RWPE2 (cell line): ENCODE measurements at places on chromosomes 13 and 19.

DNA sequence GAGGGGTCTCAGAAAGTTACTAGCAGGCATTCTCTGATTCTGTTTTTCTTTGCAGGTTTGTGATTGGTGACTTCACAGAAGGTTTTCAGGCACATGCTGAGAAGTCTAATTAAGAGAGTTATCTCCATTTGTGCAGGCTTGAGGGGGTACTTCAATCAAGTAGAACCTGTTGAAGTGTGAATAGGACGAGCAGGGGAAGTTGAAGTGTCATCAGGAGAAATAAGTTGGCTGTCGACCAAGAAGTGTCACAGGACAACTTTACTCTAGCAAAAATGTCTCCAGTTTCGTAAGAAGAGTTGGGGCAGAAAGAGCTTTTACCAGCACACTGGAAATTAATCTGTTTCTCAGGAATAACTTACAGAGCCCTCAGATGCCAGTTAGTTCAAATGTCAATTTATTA is 576.5 kb upstream of the SLITRK5 start:
- no peak for DNase-seq

DNA sequence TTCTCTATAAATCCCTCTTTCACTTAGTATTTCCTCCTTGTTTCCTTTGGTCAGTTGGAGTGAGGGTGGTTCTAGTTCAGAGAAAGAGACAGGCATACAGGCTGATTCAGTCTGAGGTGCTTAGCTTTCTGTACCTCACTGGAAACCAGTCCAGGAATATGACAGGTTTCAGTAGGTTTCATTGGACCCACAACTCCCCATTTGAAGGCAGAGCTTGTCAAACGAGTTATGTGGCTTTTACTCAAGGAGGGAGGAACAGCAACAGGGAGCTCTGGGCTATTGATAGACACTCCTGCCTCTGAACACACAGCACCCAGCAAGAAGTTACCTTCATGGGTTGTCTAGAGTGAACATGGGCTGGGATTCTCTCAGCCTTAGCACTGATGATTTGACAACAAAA is 14.5 kb downstream of the ACTN4 start:
- DNase-seq = no peak

- DNase-seq = no peak
These were observed 44.9 kb upstream of the ZNF91 start for GRCh38 chr19:23440207-23440606.

GRCh38 chr19:38543807-38544568 is 73.8 kb downstream of the MAP4K1 start:
- peak; percentile 91 for DNase-seq

DNA sequence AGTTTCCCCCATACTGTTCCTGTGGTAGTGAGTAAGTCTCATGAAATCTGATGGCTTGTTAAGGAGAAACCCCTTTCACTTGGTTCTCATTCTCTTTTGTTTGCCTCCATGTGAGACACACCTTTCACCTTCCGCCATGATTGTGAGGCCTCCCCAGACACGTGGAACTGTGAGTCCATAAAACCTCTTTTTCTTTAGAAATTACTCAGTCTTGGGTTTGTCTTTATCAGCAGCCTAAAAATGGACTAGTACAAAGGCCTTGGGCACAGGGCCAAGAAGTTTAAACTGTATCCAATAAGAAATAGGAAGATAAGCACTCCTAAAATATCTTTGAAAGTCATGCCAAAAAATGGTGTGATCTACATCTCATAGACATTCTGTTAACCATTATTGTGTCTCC is 176.9 kb downstream of the TBC1D4 start:
- no peak for DNase-seq

- DNase-seq = no peak
These were observed 5.0 kb downstream of the PBX4 start for GRCh38 chr19:19613506-19613905.

DNA sequence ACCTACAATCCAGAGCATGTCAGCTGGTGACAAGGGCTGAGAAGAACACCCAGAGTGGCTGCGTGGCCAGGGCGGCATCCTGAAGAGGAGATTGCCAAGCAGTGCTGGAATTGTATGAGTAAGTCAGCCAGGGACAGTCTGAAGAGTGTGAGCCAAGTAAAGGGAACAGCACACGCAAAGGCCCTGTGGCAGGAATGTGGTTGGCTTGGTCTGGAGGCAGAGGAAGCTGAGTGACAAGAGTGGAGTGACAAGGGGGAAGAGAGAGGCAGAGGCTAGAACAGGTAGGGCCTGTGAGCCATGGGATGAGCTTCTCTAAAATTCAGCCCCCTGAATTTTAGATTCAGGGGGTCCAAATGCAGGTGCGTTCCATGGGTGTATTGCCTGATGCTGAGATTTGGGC is 53.7 kb upstream of the UQCRFS1 start:
- no peak for DNase-seq

- DNase-seq = no peak
These were observed 92.0 kb downstream of the DGKH start for GRCh38 chr13:42140494-42140893.

DNA sequence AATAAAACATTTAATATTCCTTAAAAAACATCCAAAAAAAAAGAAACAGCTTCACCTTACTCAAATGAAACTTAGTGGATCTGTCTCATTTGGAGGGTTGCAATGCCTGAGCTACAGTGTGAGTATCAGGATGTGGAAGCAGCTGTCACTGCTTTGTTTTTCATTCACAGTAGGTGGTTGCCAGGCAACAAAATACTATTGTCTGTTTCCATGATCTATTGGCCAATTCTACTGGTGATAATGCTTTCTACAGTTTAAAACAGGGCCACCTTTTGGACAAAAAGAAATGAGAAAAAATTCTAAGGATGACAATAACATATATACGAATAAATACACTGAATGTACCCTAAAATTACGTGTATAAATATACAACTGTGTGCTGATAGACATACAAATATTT is 3.0 kb downstream of the ENOX1 start:
- no peak for DNase-seq

- DNase-seq = peak; percentile 50
These were observed 1.5 kb downstream of the GRK1 start for GRCh38 chr13:113668491-113668971.

GRCh38 chr19:48913114-48913889 is 13.2 kb downstream of the NUCB1 start:
- no peak for DNase-seq

- DNase-seq = no peak
These were observed 40.8 kb upstream of the RFXAP start for GRCh38 chr13:36778083-36778671.

- no peak for DNase-seq
These were observed 102.8 kb downstream of the KATNAL1 start for GRCh38 chr13:30204564-30204963.

DNA sequence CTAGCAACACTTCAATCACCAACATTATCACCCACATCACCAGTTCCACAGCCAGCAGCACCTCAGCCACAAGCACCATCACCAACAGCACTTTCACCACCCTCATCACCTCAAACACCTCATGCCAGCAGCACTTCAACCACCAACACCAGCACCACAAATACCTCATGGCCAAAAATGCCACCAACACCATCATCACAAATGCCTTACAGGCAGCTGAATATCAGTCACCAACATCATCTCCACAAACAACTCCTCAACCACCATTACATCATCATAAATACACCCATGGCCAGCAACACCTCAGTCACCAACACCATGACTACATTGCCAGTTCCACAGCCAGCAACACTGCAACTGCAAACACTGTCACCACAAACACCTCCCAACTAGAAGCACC is 10.4 kb downstream of the FCER2 start:
- DNase-seq = no peak

DNA sequence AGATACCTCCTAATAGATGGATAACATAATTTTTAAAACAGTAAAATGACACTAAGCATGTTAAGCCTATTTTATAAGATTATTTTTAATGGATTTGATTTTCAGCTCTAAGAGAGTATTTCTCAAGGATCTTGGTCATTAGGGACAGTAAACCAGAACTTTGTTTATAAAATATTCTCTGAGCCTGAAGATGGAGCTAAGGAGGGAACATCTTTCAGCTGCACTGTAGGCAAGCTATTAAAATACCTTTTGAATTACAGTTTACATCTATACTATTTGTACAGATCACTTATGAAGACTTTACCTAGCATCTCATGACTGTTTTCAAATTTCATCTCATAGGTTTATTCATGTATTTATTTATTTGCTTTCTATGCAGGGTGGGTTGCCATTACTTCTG is 345.3 kb downstream of the MYO16 start:
- DNase-seq = no peak

- no peak for DNase-seq
These were observed 44.5 kb downstream of the RUBCNL start for GRCh38 chr13:46342538-46342937.

GRCh38 chr13:79621902-79622301 is 140.9 kb downstream of the NDFIP2 start:
- DNase-seq = no peak

- no peak for DNase-seq
These were observed 5.3 kb downstream of the ZNF470 start for GRCh38 chr19:56572589-56572988.

DNA sequence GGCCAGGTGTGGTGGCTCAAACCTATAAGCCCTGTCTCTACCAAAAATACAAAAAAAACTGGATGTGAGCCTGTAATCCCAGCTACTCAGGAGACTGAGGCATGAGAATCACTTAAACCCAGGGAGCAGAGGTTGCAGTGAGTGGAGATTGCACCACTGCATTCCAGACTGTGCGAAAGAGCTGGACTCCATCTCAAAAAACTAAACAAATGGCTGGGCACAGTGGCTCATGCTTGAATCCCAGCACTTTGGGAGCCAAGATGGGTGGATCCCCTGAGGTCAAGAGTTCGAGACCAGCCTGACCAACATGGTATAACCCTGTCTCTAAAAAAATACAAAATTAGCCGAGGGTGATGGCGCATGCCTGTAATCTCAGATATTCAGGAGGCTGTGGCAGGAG is 34.9 kb upstream of the ZNF83 start:
- DNase-seq = no peak

- DNase-seq = no peak
These were observed 7.8 kb upstream of the HIF3A start for GRCh38 chr19:46288896-46289588.

- DNase-seq = no peak
These were observed 236.3 kb downstream of the SUCLA2 start for GRCh38 chr13:47764817-47765216.

DNA sequence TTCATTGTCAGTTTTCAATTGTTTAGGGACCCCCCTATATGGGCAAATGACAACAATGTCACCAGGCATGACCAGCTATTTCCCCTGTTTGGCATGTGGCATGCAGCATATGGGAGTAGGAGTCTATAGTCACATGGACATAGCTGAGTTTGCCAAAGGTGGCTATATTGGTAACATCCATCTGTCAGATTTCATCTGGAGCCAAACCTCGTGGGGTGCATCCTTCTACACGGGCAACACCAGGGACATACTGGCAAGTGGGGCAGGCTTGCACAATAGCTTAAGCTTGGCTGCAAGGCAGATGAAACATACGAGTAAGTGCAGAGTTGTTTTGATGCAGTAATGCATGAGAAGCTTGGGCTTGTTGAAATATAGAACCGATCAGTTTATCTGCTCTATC is 24.5 kb upstream of the ZNF816 start:
- no peak for DNase-seq

GRCh38 chr19:46604781-46605355 is 3.7 kb downstream of the CALM3 start:
- no peak for DNase-seq

- DNase-seq = no peak
These were observed 19.2 kb downstream of the ATCAY start for GRCh38 chr19:3899531-3900294.

GRCh38 chr13:112464720-112465119 is 88.6 kb downstream of the SPACA7 start:
- DNase-seq = no peak

- no peak for DNase-seq
These were observed 76.2 kb downstream of the COL4A1 start for GRCh38 chr13:110230661-110231347.

GRCh38 chr13:113638173-113638746 is 19.7 kb downstream of the ATP4B start:
- no peak for DNase-seq

DNA sequence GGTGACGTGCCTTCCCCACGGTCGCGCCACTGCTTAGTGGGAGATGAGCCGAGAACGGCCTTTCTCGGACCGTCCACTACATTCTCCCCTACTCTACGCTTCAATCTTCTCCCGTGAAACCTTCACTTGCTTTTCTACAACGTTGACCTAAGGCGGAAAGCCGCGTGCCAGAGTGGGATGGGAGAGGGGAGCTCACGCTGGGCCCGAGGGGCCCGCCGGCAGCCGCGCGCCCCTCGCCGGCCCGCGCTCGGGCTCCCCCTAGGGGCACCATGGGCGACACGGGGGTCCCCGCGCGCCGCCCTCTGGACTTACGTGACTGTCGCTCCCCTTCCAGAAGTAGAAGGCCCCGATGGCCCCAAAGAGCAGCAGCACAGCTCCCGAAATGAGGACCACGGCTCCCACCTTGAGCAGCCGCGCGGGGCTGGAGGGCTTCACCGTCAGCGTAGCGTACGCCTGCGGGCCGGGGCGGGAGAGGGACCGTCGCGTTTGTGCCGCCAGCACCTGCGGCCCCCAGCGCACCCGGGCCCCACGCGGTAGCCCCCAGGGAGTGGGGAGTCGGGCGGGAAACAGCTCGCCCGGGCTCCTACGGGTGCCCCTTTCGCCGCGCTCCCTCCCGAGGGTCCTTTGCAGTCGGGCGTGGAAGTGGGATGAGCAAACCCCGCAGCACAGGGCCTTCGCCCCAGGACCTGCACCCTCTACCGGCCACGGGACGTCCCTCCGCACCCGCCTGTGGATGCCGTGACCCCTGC is 727 bp downstream of the CNMD start:
- no peak for DNase-seq

GRCh38 chr13:112634102-112634501 is 46.1 kb upstream of the TUBGCP3 start:
- DNase-seq = no peak

GRCh38 chr13:100789968-100790367 is 115.4 kb upstream of the TMTC4 start:
- DNase-seq = no peak

DNA sequence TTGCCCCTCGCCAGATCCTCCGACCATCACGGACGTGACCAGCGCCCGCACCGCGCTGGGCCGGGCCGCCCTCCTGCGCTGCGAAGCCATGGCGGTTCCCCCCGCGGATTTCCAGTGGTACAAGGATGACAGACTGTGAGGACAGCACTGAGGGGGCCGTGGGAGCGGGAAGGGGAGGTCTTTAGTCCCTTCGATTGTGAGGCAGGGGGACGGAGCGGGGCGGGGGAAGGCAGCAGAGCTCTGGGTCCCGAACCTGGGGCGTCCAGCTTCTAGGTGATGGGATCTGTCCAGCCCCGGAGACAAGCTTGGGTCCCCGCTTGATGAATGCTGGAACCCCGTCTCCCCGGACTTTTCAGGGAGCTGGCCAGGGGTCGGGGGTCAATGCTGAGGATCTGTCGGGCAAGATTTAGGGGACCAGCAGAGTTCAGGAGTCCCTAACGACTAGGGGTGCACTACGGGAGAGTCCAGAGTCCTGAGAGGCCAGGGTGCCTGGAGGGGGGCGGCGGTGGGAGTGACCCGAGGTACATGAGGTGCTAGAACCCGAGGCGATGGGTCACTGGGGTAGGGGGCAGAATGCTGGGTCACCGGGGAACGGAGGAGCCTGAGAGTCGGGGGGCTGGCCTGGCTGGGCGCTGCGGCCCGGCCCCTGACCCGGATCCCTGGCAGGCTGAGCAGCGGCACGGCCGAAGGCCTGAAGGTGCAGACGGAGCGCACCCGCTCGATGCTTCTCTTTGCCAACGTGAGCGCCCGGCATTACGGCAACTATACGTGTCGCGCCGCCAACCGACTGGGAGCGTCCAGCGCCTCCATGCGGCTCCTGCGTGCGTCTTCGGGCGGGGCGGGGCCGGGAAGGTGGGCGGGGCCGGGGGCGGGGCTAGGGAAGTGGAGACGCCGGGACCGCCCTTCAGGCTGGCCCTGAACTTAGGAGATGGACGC is 14.6 kb downstream of the VSIG10L start:
- DNase-seq = no peak
